ENCODE measurements at places on chromosomes 2 and 18. TPM values are rescaled to one million over a fixed set of nuclear protein-coding genes. Genes with fewer than 3 reads are reported as not detected.
A peak's percentile ranks its signal among the peaks of the same experiment; 100 is the strongest.

DNA sequence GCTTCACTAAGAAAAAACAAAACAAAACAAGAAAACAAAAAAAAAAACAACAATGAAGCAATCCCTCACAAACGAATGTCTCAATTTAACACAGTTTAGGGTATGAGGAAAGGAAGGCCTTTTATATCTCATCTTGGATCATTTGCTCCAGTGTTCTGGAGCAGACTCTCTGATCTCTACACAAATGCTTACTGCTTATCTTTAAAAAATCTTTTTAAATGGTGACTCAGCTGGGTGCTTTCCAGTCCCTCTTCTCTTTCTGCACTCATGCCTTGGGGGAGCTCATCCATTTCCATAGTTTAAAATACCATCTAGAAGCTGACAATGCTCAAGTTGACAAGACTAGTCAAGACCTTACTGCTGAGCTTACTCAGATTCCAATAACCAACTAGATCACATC lies 56.2 kb downstream of the ETAA1 start:
- DNase-seq: no peak

DNA sequence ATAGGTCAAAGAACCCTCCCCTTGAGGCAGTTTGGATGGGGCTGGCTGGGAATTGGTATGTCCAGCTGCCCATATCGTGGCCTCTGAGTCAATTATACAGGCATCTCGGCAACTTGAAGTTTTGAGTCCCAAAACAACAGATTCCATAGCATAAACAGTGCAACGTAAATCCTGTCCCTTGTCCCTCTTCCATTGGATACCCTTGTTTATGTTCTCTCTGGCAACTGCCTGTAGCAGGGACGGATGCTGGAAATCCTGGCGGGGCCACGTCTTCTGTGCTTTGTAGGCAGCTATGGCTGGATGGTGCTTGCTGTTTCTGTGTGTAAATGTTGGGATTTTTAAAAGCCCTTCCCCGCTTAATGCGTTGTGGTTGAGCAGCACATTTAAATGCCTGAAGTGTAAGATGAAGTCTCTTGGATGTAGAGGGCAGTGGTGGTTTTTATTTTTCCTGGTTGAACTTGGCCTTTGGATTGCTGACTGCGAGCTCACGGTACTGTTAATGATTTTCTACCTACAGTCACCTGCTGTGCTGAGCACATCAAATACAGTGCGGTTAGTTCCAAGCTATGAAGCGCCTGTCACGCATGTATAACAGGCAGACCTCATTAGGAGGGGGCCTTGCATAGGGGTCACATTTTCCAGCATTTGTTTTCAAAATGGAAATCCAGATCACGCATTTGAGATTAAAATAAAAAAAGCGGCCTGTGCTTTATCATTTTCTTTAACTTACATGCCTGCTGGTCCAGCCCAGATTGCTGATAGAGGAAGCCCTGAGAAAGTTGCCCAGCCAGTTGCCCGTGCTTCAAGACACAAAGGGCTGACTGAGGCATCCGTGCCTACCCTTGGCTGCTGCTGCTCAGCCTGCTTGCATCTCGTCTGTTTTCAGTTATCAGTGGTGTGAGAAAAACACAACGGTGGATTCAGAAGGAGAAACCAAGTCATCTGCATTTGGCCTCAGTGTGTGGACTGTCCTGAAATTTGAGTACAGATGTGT lies 84.7 kb downstream of the NEDD4L start:
- DNase-seq: no peak

GRCh38 chr2:128548461-128548891 lies 229.8 kb upstream of the HS6ST1 start:
- DNase-seq: no peak

DNA sequence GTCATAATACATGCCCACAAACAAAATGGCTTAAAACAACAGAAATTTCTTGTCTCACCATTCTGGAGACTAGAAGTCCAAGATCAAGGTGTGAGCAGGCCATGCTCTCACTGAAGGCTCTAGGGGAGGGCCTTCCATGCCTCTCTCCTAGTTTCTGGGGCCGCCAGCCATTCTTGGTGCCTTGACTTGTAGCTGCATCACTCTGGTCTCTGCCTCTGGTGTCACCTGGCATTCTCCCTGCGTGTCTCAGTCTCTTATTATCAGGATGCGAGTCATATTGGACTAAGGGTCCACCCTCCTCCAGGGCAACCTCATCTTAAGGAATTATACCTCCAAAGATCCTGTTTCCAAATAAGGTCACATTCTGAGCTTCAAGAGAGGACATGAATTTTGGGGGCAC lies 76.1 kb downstream of the KCNF1 start:
- no peak for DNase-seq

GRCh38 chr2:171044416-171044815 lies 115.4 kb downstream of the GORASP2 start:
- DNase-seq: peak; percentile 4

GRCh38 chr2:155841442-155841841 lies 491.1 kb downstream of the NR4A2 start:
- DNase-seq: no peak

- peak; percentile 9 for DNase-seq
These were observed 58.9 kb upstream of the ARL4C start for GRCh38 chr2:234555616-234556249.

- DNase-seq: no peak
These were observed 22.6 kb downstream of the ITGA6 start for GRCh38 chr2:172449911-172450550.

GRCh38 chr2:42854207-42854818 lies 61.9 kb upstream of the HAAO start:
- DNase-seq: no peak

DNA sequence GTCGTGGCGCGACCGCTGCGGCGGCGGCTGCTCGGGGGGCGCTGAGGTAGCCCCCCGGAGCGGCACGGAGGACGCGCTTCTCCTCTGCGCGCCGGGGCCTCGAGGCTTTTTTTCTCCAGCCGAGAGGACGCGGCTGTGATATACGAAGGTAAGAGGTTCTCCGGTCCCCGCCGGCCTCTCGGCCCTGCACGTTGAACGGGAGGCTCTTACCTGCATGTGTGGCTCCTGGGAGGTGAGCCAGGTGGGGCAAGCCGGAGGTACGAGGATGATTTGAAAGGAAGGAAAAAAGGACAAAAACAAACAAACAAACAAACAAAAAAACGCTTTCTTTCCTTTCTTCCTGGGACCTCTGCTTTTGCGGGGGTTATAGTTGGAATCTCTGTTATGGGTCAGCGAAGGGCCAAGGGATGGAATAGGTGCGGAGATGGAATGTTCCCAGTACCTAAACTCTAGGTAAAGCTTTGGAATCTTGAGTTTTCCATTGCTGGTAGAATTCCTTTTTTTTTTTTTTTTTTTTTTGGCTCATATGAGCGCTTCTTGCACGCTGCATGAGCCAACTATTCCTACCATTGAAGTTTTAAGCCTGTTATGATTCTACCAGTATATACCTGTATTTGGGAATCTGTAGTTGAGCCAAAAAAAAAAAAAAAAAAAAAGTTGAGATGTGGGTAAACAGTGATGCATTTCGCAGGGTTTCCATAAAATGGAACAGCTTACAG lies 674 bp downstream of the PTPN4 start:
- DNase-seq: no peak

DNA sequence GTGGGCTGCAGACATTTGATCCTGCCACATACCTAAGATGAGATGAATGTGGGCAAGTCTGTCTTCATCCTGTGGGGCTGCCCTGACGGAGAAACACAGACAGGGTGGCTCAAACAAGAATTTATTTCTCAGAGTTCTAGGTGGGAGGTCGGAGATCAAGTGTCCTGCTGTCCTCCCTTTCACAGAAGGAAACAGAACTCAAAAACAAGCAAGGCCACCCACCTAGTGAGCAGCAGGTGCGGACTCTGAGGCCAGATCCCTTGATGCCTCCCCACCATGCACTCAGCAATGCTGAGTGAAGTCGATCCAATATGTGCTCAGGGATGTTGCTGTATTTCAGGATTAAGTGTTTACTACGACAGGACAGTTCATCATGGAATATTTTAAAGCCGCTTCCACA lies 63.0 kb upstream of the SNTG2 start:
- no peak for DNase-seq

DNA sequence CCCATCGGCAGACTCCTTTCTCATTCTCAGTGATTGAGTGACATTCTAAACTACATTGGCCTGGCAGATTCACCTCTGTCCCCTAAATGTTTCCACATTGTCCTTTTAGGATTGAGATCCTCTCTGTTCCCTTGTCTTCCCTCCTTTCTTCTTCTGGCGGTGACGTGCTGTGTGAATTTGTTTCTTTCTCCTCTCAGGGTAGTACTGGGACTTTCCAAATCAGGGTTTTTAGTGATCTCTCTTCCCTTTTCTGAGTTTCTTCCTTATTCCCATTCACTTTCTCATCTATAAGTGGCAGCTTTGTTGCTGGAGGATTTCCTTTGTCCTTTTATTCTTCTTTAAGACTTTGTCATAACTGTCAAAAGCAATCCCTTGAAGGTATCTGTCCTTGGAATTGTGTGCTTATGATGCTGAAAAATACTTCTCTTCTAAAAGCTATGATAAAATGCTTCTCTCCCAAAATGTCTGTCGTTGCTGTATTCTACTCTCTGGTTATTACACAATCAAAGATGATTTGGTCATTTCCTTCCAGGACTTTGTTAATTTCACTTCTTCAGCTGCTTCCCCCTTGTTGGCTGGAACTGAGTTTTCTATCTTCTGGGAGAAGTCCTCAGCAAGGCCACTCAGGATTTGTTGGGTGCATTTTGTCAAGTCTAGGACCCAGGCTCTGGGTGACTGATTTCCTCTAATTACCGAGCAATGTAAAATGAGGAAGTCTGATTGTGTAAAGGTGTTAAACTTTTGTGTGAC lies 4.9 kb upstream of the IL1B start:
- no peak for DNase-seq

- no peak for DNase-seq
These were observed 148.3 kb downstream of the KLHL29 start for GRCh38 chr2:23533338-23533695.

DNA sequence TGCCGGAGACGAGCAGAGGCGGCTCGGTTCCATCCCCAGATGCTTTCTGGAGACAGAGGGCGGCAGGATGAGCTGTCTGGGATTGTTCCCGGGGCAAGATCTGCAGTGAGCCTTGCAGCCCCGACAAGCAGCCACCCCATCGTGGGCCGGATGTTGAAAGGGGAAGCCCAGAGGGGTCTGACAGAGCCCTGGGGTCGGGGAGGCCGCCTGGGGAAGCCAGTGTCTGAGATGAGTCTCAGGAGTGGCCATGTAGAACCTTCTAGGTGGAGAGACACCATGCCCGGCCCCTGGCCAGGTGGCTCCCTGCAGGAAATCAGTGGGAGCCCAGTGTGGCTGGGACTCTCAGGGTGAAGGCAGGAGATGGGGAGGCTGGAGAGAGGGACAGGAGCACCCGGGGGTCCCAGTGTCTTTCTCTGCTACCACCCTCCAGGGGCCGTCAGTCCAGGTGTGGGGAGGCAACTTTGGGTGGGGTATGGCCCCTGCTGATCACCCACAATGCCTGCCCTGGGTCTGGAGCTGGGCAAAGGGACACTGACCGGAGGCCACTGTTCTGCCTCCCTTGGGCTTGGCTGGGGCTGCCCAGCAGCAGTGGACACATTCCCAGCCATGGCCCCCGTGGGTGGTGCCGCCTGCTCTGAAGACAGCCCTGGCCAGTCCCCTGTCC lies 128.3 kb upstream of the HS6ST1 start:
- no peak for DNase-seq

DNA sequence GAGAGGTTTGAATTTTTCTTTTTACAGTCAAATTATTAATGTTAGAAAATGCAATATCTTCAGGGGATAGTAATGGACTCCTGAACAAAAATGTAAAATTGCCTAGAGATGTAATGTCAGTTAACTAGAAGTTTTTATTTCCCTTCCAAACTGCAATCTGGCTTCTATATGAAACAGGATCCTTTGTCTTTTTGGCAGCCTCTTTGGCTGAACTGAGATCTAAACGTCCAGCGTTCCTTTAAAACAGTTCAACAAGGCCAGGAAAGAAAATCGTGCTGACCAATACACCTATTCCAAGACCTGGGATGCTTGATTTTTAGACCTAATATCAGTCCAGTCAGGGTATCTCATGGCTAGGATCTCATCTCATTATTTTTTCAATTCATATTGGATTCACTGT lies 245.5 kb downstream of the FIGN start:
- no peak for DNase-seq

DNA sequence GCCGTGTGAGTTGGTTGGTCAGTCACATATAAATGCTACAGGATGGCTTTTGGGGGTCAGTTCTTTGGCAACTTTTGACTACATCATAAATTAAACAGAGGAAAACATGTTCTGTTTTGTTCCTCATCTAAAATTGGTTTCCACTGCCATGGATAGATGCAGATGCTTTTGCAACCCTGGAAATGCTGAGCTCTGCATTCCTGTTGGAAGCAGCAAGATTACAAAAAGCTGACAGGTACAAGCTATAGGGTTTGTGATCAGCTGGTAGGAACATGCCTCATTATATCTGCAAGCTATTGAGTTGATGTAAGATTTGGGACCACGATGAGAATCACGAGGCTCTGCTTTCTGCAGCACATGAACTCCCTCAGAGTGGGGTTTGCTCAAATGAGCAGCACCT lies 207.4 kb upstream of the TPO start:
- DNase-seq: no peak

DNA sequence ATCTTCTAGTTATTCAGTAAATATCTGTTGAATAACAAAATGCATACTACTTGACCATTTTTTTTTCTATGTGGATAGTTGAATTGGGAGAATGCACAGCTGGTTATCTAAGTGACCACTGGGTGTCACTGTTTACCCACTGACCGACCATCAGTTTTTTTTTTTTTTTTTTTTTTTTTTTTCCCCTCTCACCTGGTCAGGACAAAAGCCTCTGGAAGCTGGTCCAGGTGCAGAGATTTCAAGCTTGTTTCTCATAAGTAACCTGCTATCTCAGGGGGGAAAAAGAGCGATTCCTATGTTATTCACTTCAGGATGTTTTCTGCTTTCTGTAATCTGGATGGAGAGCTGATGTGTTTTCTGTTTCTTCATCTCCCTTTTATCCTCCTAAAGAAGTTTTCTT lies 256.0 kb downstream of the DCDC2C start:
- DNase-seq: no peak

- DNase-seq: no peak
These were observed 17.9 kb upstream of the VPS4B start for GRCh38 chr18:63440219-63440618.

DNA sequence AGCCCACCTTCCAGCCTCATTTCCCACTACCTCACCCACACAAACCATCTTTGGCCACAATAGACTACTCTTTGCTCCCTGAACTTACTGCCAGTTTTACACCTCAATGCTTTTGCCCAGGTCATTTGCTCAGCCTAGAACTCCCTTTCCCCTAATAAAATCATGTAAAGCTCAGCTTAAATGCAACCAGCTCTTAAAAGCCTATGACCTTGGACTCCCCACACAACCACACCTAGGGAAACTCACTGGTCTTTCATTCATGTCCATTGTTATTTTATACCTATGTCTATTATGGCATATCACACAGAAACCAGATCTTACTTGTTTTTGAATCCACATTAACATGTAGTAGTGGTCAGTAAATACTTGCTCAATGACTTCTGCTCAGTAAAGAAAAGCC lies 14.5 kb upstream of the XDH start:
- no peak for DNase-seq

GRCh38 chr2:102029405-102029804 lies 37.6 kb downstream of the IL1R2 start:
- no peak for DNase-seq

The SLC4A5 gene
- total RNA-seq: 4.4 TPM

The EN1 gene
- not detected for total RNA-seq

The STAM2 gene
- 17.1 TPM for total RNA-seq

The CXCR1 gene
- total RNA-seq: not detected

The SRD5A2 gene
- total RNA-seq: not detected

The MYO7B gene
- total RNA-seq: 0.79 TPM

The ALPG gene
- not detected for total RNA-seq

The CCL20 gene
- 1.4 TPM for total RNA-seq

The ASB3 gene
- total RNA-seq: 29.6 TPM

The RGPD8 gene
- total RNA-seq: 25.2 TPM

The TNFAIP6 gene
- total RNA-seq: not detected

The DPP10 gene
- not detected for total RNA-seq

The TRMT61B gene
- 20.5 TPM for total RNA-seq
